Right ventricle myocardium superior (tissue), 1 donor: ENCODE measurements at places on chromosomes 3 and 15. TPM values are rescaled to one million over a fixed set of nuclear protein-coding genes. Genes with fewer than 3 reads are reported as not detected.
A peak's percentile ranks its signal among the peaks of the same experiment; 100 is the strongest.

- no peak for DNase-seq
Observed at GRCh38 chr15:99248000-99248715, 1.2 kb downstream of the TTC23 start.

- DNase-seq: no peak
Observed at GRCh38 chr3:55412545-55412944, 74.6 kb downstream of the WNT5A start.

DNA sequence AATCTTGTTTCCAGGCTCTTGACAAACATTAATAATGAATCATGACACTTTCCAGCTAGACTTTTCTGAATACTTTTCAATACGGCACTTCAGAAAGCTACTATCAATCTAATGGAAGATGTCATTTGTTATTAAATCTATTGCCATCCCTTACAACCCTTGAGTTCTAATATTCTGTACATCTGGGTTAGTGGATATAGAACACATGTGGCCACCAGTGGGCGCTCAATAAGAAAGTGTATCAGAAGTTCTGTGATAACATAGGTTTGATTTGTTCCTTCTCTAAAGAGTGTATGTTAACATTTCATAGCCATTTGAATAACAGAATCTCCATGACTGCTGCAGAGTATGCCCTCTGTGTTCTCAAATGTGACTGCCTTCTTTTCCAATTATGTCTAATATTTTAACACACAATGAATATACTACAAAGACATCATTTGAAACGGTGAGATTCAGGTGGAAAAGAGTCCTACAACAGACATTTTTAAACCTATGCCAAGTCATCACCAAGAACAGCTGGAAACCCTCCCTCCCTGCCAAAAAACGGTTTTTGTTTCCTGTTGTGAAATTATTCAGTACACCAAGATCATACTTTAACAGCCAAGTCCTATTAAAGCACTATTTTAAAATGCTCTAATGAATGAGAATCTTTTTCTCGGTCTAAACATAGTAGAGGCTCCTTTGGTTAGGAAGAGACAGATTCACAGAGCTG lies 22.2 kb downstream of the ALDH1A2 start:
- DNase-seq: peak; percentile 47

DNA sequence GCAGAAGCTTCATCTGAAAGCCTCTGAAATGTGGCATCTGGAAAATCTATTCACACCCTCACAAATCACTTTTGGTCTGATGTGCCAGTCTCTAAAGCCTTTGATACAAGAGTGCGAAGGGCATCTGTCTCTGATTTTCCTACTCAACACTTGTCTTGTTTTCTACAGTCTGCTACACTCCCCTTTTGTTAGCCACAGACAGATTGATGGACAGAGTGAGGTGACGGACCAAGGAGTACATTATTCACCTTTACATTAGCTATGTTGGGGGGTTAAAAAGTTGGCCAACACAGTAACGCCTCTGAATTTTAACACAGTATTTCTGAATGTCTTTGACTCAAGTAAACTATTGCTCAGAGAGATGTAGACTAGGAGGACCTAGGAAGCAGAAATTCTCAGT lies 63.1 kb downstream of the TNIK start:
- DNase-seq: no peak

The IGSF10 gene
- total RNA-seq: 2.6 TPM

The PCSK6 gene
- 34.7 TPM for total RNA-seq

GRCh38 chr3:3665961-3666640 lies 133.1 kb upstream of the LRRN1 start:
- peak; percentile 72 for DNase-seq

DNA sequence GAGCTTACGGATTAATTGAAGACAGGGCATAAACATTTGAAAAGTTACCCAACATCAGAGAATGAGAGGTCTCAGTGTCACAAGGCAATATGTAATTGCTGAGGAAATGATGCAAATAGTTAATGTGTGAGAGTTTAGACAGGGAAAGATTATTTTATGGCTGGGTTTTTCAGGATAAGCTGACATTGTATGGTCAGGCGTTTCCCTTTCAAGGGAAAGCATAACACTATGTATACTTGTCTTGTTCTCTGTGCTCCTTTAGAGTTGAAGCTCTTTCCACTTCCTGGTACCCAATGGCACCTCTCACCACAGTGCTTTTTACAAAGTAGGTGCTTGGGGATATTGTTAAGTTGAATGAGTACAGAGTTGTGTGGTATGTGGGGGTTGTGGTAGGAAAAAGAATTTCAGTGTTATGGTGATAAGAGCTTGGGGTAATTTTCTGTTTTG lies 19.9 kb downstream of the IQGAP1 start:
- no peak for DNase-seq

DNA sequence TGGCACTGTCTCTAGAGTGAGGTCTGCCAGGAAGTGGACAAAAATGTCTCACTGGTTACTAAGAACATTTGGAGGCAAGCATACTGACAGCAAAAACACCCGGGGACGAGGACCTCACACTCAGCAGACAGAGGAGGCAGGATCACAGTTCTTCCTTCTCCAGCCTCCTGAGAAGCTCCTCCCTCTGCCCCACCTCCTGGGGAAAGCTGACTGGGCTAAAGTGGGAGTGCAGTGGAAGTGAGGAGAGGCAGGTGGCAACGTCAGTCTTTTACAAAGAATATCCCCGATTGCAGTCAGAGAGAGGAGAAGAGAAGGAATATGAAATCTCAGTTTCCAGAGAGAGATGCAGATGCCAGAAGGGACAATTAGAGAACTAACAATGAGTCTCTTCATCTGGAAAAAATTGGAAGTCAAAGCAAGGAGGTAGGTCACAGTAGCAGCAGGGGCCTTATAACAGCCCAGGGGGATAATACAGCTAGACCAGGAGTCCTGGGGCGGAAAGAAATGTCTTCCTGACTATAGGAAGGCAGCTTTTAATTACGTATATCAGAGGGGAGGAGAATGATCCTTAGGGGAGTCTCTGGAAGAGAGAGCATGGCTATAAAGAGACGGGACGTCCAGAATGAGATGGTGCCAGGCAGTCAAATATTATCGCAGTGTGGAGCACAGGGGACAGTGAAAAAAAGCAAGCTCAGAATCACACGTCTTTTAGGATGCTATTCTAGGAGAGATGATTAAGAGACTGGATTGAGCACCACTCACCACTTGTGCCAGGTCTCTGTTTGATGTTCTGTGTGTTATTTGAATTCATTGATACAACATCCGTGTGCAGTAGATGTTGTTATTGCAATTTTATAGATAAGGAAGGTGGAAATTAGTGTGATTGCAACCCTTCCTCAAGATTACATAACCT lies 47.2 kb downstream of the LEO1 start:
- no peak for DNase-seq

The NXPE3 gene
- 45.5 TPM for total RNA-seq

The SCAMP5 gene
- 1.2 TPM for total RNA-seq

The SLC2A2 gene
- total RNA-seq: not detected

- DNase-seq: peak; percentile 54
Observed at GRCh38 chr15:99566157-99566897, 543 bp downstream of the MEF2A start.

The COL8A1 gene
- 9.4 TPM for total RNA-seq

DNA sequence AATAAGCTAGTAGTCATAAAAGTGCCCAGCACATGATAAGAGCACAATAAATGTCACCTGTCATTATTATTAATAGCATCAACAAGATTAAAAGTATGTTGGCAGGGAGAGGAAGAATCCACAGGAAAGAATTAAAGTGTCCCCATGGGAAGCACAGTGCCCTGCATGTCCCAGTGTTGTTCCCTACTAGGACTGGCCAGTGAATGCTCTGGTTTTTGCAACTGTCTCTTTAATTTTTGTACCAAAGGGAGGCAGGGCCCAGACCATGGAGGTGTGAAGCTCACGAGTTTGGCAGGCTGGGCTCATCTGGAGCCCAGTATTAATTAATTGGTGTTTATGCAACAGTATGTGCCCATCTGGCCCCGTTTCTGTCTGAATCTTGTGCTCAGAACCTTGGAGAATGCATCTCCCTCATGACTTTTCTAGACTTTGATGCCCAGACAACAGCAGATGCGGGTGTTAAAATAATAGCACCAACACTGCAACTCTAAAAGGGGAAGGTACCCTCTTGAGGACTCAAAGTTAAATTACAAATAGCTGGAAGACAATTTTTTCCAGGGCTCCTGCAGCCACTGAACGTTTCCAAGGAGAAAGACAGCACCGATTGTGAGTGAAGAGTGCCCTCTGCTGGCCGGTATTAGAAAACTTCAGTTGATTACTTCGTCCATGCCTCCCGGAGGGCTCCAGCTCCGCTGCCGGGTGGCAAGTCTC lies 71.9 kb upstream of the SPATA12 start:
- peak; percentile 73 for DNase-seq

The MEIS2 gene
- 43.9 TPM for total RNA-seq

The ABHD10 gene
- total RNA-seq: 59.0 TPM

The ESYT3 gene
- 0.65 TPM for total RNA-seq

The SUCNR1 gene
- total RNA-seq: 0.08 TPM

DNA sequence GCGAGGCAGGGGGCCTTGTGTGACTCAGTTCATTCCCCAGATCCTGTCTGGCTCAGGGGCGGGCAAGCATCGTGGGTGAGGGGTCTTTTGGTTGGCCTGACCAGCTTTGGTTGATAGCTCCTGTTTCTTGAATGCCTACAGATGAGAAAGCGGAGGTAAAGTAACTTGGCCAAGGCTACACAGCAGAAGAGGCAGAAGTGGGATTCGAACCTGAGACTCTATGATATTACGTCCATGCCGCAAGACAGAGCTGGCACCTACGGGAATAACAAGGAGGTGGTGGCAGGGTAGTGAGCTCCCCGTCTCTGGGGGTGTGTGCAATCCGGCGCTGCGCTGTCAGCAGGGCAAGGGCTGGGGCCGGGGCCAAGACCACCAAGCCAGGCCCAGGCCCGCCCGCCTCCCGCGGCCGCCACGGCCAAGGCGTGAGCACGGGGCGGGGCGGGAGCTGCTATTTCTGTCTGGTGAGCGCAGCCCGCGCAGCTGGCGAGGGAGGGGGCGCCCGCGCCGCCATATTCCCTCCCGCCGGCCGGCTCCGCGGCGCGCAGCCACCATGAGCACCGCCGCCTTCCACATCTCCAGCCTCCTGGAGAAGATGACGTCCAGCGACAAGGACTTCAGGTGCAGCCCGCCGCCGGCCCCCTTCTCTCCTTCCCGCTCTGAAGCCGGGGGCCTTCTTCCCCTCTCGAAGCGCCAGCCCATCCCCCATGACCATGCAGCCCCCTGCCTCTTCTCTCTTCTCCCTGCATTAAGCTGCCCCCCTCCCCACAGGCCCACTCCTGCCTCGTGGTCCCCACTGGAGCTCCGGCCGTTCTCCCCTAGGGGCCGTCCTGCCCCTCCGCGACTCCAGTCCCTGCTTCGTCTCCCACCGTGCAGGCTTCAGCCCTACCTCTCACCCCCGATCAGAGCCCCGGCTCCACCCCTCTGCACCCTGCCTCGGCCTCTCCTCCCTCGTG lies at the start of gene CAND2:
TSS of gene CAND2 (plus strand) at position 510 of the 953 bp plus-strand sequence. CDS start at position 551, 41 bp downstream.
- peak; percentile 86 for DNase-seq

DNA sequence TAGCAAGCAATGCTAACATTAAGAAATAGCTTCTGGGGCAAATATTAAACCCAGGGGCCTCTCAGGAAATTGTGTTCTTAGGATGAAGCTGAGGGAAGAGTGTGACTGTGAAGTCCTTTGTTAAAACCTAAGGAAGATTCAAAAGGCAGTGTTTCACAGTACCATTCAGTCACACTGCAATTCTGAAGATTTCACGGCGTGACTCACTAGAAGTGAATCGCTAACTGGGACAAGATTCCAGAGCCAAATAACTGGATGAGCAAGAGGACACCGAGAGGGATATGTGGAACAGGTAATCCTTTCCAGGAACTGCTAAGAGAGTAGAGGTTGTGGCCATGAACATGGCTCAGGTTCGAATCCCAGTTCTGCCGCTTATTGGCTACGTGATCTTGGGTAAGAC lies 61.8 kb upstream of the SMAD3 start:
- DNase-seq: no peak

The EPB42 gene
- 0.24 TPM for total RNA-seq

The INSYN1 gene
- total RNA-seq: 155 TPM

The TTLL13 gene
- not detected for total RNA-seq

DNA sequence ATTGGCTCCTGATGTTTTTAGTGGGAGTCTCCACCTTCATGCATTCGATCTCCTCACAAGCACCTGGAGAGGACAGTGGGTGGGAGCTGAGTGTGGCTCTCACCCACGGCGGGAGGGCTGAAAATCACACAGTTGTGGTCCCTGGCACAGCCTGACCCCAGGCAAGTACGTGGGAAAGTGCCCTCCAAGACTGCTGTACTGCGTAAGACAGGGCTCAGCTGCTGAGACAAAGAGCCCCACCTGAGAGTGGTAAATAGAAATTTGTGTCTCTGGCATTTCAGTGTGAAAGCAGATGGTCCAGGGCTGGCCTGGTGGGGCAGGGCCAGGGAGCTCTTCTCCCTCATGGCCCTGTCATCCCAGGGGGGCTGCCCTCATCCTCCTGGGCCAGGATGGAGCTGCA lies 77.4 kb upstream of the IQSEC1 start:
- no peak for DNase-seq

DNA sequence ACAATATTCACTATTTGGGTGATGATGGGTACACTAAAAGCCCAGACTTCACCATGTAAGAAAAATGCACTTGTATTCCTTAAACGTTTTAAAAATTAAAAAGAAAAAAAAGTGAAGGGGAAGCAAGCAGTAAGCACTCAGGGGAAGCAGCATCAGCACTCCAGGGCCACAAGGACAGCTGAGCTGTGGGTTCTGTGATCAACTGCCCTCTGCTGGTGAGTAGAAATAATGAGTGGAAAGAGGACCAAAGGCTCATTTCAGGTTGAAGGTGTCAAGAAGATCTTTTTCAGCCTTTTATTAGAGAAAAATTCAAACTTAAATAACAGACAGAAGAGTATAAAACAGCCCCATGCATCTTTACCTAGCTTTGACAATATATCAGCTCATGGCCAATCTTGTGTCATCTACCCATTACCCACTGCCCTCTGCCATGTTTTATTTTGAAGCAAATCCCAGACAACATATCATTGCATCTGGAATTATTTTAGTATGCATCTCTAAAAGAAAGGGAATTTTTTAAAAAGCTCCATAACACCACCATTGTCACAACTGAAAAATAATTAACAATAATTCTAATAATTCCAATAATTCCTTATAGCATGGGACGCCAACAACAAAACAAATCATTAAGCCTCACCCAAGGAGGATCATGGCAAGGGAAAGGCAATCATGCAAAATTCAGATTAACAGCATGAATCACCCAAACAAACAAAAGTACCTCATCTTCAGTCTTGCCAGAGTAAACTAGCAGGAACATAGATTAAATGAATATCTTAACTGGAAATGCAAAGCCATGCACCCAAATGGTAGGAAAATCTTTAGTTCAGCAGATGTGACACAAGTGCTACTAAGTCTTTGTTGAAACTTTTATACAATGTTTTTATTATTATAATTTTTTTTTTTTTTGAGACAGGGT lies 42.5 kb downstream of the TAMM41 start:
- DNase-seq: peak; percentile 47

- no peak for DNase-seq
Observed at GRCh38 chr15:79261836-79262235, 20.7 kb upstream of the ANKRD34C start.

- no peak for DNase-seq
Observed at GRCh38 chr3:8143186-8143585, 358.4 kb upstream of the LMCD1 start.

The WNT5A gene
- total RNA-seq: 6.7 TPM
